MV-4-11 (cell line): ENCODE measurements at places on chromosomes 1 and 21.

GRCh38 chr21:41610042-41610839 is 102.3 kb upstream of the TMPRSS2 start:
- DNase-seq: peak; percentile 16

GRCh38 chr1:199399996-199400724 is 627.4 kb upstream of the NR5A2 start:
- DNase-seq: peak; percentile 60

DNA sequence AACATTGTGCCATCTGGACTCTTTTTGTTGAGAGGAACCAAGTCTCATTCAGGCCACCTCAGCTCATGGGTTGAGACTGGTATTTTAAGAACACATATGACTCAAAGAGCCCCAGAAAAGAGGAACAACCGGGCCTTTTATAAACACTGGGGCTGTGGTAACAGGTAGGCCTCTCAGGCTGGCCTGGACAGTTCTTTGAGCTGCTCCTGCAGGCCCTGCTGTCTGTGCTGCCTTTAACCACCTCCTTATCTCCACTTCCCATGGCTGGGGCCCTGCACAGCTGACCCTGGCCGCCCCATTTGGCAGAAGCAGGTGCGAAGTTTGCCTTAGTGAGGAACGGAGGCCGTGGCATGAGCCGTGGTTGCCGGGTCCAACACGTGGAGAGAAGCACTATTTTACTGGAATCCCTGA is 163.3 kb downstream of the RHOU start:
- peak; percentile 90 for DNase-seq

- peak; percentile 59 for DNase-seq
These were observed 17.5 kb downstream of the GTF2B start for GRCh38 chr1:88873737-88874349.

- DNase-seq: no peak
These were observed 46.3 kb downstream of the XCL2 start for GRCh38 chr1:168497376-168497950.

DNA sequence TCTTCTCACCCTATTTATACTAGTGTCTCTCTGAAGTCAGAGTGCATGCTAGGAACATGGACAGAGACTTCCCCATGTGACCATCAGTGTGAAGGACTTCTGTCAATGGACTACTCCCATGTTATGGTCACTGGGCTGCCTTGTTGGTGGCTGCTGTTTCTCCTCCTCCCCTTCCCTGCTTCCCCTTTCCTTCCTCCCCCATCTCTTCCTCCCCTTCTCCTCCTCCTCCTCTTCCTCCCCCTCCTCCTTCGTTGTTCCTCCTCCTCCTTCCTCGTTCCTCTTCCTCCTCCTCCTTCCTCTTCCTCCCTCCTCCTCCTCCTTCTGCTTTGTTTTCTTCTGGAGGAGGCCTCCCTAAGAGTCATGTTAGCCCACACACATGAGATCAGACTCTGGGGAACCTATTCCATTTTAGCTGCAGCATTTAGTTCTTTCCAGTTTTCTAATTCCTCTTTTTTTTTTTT is 35.8 kb downstream of the IER5 start:
- peak; percentile 85 for DNase-seq

- no peak for DNase-seq
These were observed 110.1 kb upstream of the LMO4 start for GRCh38 chr1:87218618-87219017.

DNA sequence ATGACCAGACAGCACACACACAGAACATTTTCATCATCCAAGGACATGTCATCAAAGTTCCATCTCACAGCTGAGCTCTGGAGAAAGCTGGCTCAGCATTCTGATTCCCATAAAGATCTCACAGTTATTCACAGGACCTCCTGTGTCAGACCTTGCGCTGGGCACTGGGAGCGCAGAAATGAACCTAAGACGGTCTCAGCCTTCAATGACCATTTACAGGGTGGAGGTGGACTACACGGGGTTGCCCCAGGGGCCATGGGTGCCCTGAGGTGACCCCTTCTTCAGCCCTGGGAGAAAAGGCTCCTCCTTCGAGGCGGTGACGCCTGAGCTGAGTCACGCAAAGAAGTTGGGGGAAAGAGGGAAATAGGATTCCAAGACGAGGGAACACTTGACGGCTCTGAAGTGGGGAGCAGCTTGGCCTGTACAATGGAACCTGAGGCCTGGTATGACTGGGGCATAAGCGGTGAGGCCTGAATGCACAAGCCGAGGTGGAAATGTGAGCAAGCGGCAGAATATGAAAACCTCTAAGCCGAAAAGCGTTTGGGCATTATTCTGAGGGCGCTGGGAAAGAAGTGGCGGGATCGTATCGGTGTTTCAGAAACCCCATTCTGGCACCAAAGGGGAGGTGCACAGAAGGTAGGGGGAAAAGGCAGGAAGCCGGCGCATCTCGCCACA is 797 bp downstream of the CC2D1B start:
- peak; percentile 38 for DNase-seq
